Renal pelvis (tissue), 12 donors: ENCODE measurements at places on chromosomes 1 and 21. TPM values are rescaled to one million over a fixed set of nuclear protein-coding genes. Genes with fewer than 3 reads are reported as not detected.

Gene CA6
- 0.30 TPM for polyA plus RNA-seq

Gene TFF2
- polyA plus RNA-seq: not detected

- no peak for DNase-seq
Observed at GRCh38 chr1:13585612-13585991, 2.0 kb downstream of the PDPN start.

Gene NBPF11
- polyA plus RNA-seq: 39.4 TPM

DNA sequence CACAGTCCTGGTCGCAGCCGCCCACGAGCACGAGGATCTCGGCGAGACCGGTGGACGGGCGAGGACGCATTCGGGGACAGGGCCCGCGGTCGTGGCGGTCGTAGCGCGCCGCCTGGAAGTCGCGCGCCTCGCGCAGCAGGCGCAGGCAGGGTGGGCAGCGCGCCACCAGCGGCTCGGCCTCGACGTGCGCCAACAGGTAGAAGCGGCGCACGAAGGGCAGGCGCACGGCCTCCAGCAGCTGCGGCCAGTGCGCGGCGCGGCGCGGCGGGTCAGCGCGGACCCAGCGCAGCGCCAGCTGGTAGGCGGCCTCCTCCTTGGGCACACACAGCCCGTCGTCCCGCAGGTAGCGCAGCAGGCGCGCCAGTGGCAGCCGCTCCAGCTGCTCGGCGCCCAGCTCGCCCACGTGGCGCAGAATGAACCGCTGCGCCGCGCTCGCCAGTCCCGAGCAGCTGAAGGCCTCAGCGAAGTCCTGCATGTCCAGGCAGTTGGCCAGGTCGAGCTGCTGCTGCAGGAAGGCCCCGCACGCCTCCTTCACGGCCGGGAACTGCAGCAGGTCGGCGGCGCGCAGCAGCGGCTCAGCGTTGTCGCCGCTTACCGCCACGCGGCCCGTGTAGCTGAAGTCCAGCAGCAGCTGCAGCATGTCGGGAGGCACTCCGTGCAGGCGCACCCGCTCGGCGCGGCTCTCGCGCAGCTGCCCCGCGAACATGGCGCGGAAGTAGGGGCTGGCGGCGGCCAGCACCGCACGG lies 573 bp downstream of the KLHL21 start:
- no peak for DNase-seq

Gene NR5A2
- 1.8 TPM for polyA plus RNA-seq

Gene FAM163A
- 0.99 TPM for polyA plus RNA-seq

- no peak for DNase-seq
Observed at GRCh38 chr21:44943686-44944550, 4.1 kb downstream of the SLX9 start.

DNA sequence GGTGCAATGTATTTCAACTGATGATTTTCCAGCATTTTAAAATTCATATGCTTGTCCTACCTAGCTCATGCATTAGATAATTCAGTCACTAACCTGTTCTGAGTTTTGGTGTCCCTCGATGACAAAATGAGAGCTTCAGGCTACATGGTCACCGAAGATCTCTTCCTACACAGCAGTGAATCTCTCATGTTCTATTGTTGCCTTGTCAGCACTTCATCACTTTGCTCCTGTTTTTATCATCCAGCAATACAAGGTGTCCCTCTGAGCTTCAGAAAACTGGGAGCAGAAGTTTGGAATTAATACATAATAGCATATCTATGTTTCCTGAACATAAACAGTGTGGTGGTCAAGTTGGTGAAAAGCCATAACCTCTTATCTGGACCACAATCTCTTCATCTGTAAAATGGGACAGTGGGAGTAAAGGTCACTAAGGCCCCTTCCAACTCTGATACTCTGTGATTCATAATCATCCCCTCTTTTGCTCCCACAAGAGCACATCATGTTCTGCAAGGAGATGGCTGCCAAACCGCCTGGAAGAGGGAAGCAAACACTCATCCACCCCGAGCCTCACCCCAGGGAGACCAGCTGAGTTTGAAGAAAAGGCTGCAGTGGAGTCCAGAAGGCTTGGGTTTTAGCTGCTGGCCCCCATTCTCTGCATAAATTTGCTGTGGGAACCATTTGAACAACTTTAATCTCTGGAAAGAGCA lies 137.9 kb upstream of the F3 start:
- no peak for DNase-seq

- no peak for DNase-seq
Observed at GRCh38 chr21:46273341-46273740, 12.1 kb downstream of the MCM3AP start.

GRCh38 chr1:210770396-210770984 lies 363.5 kb downstream of the KCNH1 start:
- DNase-seq: no peak

- no peak for DNase-seq
Observed at GRCh38 chr1:182240085-182240484, 151.5 kb downstream of the GLUL start.

DNA sequence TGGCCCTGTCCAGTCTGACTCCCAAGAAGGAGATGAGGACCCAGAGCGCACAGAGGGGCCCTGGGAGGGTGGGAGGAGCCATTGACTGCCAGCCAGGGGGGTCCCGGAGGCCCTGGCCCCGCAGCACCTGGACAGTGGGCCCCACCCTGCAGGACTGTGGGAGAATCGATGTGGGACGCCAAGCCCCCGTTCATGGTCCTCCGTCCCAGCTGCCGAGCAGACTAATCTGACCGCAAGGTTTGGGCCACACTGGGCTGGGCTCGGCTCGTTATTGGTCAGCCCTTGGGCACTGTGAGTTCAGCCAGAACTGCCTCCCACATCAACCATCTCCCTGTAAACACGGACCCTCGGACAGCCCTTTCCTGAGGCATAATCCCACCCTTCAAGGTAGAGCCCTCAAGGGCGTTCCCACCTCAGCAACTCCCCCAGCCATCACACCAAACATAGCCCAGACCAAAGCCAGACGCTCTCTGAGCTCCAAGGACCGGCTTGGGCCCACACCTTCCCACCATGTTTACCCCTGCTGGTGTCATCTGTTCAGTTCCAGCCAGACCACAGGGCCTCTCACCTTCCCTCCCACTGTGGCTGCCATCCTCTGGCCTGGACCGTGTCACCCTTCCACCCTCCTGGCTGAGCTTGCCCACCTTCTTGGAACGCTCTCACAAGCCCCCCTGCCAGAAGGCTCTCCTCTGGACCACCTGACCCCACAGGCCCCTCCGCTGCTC lies 16.2 kb upstream of the POFUT2 start:
- DNase-seq: no peak

GRCh38 chr1:24990779-24991641 lies 60.9 kb upstream of the RUNX3 start:
- DNase-seq: no peak

Gene DEPDC1
- polyA plus RNA-seq: 16.1 TPM

- peak; percentile 54 for DNase-seq
Observed at GRCh38 chr1:233295237-233295974, at the start of gene PCNX2. Gene PCNX2 (minus strand): TSS chr1:233295725. CDS start chr1:233295478, 247 bp downstream.

- DNase-seq: peak; percentile 43
Observed at GRCh38 chr1:84540759-84541158, 33.5 kb downstream of the CTBS start.

DNA sequence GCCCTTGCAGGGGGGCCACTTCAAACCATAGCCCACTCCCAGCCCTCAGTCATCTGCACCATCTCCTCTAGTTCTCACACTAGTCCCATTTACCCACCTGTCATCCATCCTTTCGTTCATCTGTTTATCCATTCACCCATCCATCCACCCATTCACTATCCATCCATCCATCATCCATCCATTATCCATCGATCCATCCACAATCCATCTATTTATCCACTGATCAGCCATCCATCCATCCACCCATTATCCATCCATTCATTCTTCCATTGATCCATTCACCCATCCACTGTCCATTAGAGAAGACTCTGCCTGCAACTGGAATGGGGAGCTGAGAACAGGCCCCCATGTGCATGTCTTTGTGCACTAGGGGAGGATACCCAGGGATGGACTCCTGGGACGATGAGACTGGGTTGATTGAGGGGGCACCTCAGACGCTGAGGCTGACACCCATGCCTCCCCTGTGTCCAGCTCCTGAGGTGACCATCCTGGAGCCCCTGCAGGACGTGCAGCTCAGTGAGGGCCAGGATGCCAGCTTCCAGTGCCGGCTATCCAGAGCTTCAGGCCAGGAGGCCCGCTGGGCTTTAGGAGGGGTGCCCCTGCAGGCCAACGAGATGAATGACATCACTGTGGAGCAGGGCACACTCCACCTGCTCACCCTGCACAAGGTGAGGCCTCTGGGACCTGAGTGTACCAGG lies 97.9 kb downstream of the TRIM11 start:
- no peak for DNase-seq
